Hepatocyte (in vitro differentiated cells): ENCODE measurements at places on chromosomes 12 and 14. TPM values are rescaled to one million over a fixed set of nuclear protein-coding genes. Genes with fewer than 3 reads are reported as not detected.

GRCh38 chr12:79983492-79983891 lies 48.6 kb upstream of the PPP1R12A start:
- no peaks in the 10 kb centered on the region for H3K27me3 ChIP-seq
- no peak for DNase-seq
- H3K4me3 ChIP-seq = no peak overlapping the region
- H3K4me1 ChIP-seq = peaks cover 4% of the 10 kb centered on the region
- H3K27ac ChIP-seq = peak overlapping the region; percentile 18

- no peak for DNase-seq
- H3K36me3 ChIP-seq = peaks cover 4% of the 10 kb centered on the region
- H3K4me3 ChIP-seq = no peak overlapping the region
- H3K4me1 ChIP-seq = no peaks in the 10 kb centered on the region
- H3K27ac ChIP-seq = no peak overlapping the region
- H3K27me3 ChIP-seq = no peaks in the 10 kb centered on the region
Observed at GRCh38 chr14:32136027-32136825, 59.1 kb downstream of the ARHGAP5 start.

DNA sequence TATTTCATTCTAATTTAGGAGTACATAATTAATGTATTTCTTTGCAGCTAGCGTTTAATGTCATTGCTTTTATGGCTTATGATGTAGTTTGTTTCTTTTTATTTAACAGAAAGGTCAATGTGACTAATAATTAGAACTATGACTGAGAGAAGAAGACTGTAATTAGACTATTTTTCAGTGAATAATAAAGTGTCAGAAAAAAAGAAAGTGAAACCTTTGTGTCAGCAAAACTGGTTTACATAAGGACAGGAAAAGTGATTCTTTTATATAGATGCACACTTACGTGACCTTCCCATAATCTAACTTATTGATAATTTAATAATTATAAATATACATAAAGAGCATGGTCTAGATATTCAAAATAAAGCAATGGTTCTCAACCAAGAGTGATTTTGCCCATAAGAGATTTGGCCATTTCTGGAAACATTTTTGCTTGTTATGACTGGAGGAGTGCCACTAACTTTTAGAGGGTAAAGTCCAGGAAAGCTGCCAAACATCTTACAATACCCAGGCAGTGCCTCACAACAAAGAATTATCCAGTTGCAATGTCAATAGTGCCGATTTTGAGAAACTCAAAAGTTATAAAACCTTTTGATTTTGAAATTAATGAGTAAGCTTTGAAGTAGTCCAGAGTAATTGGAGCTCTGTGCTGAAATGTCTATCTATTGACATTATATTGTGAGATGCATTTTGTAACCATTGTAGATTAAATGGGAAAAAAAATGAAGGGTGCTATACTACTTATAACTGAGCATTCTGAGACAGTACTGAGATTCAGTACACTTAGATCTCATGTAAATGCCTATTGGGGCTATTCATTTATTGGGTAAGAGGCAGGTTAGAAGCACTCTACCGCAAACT lies 227.1 kb downstream of the C12orf50 start:
- no peak for DNase-seq
- no peak overlapping the region for H3K4me3 ChIP-seq
- H3K36me3 ChIP-seq = no peaks in the 10 kb centered on the region
- no peaks in the 10 kb centered on the region for H3K27me3 ChIP-seq
- H3K27ac ChIP-seq = no peak overlapping the region
- peaks cover 16% of the 10 kb centered on the region for H3K4me1 ChIP-seq

GRCh38 chr14:82805892-82806825 lies 1272.5 kb upstream of the SEL1L start:
- no peak overlapping the region for H3K4me3 ChIP-seq
- no peaks in the 10 kb centered on the region for H3K36me3 ChIP-seq
- no peak overlapping the region for H3K27ac ChIP-seq
- H3K27me3 ChIP-seq = no peaks in the 10 kb centered on the region

Gene KRT78
- 0.08 TPM in 1 of 2 replicates, not detected in the other for total RNA-seq
